Hematopoietic multipotent progenitor cell (in vitro differentiated cells): ENCODE measurements at places on chromosomes 2 and 18. TPM values are rescaled to one million over a fixed set of nuclear protein-coding genes. Genes with fewer than 3 reads are reported as not detected.

DNA sequence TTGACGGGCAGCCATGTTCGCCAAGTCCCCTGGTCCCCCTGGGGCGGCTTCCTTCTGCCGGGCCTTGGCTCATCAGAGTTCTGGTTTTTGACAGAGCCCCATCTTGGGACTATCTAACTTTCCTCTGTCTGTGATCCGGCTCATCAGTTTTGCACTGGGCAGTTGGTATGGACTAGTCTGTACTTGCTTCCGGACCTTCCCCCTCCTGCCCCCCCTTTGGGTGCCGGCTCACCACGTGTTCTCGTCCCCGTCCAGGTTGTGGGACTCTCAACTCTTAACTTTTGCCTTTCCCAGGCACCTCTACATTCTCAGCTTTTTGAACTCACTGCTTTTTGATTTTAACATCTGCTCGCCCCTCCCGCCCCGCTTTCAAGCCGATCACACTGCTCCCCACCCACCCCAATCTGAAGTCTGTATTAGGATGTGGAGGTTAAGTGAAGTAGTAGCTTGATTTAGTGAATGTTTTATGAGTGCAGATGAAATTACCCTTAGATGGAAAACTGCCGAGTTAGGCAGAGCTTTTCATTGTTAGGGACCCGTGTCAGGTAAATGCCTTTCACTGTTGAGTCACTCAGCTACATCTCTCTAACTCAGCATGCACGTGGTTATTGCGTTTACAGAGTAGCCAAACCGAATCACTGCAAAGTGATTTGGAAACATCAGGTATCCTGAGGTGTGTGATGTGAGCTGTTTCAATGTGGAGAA, 874 bp downstream of the WDR43 start:
- DNase-seq, result peak; percentile 32

DNA sequence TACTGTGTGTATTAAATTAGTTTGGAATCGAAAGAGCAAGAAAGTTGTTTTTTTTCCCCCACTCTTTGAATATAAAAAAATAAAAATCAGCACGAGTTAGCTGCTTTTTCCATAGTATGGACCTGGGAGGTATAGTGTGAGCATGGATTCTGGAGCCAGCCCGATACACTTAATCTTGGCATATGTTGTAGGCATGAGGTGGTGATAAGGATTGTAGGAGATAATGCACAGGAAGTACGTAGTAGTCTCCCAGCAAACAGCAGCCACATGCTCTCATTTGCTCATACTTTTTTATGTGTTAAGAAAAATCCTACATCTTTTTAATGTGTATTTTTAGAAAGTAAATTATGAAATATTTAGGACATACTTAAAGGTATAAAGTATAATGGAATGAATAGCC, 2.1 kb upstream of the DNAJC27 start:
- DNase-seq, result no peak

- DNase-seq, result no peak
These were observed 516.4 kb downstream of the ZEB2 start for GRCh38 chr2:144003460-144004075.

GRCh38 chr18:54020966-54021365, 203.5 kb downstream of the MBD2 start:
- no peak for DNase-seq

GRCh38 chr2:66489436-66489835, 54.5 kb downstream of the MEIS1 start:
- no peak for DNase-seq

DNA sequence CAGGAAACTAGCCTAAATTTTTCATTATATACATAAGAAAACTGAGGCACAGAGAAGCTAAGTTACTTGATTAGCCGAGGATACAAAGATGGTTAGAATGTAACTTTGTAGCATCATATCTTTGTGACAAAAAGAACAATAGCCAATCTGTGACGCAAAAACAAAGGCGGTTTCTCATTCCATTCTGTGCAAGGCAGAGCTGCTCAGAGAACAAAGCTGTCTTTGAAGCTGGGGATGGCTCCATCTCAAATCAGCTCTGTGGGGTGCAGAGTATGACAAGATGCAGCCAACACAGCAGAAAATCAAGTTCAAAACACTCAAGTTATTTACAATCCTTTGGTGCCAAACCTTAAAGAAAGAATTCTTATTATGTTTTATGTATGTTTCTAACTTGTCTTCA, 81.9 kb upstream of the VWC2L start:
- DNase-seq, result no peak

DNA sequence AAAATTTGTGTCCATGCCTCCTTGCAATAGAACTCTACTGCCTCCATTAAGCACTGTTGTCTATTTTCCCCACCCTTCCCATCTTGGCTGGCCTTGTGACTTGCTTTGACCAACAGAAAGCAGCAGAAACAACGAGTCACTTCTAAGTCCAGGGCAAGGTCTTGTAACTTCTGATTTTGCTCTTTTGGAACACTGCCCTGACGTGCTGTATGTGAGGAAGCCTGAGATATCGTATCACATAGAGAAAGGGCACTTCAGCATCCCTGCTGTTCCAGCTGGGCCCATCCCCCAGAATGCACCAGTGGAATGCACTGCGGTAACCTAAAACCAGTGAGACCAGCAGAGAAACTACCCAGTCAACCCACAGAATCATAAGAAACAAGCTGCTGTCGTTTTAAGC, 28.1 kb downstream of the NCKAP1 start:
- no peak for DNase-seq

Gene ZNF804A
- total RNA-seq, result 4.6 TPM

Gene GALR1
- total RNA-seq, result under 0.01 TPM

GRCh38 chr2:39335930-39336329, 92.2 kb upstream of the CDKL4 start:
- DNase-seq, result no peak

- no peak for DNase-seq
These were observed 121.5 kb downstream of the LPIN1 start for GRCh38 chr2:11867926-11868325.

- no peak for DNase-seq
These were observed 36.2 kb upstream of the CNGA3 start for GRCh38 chr2:98310010-98310409.

DNA sequence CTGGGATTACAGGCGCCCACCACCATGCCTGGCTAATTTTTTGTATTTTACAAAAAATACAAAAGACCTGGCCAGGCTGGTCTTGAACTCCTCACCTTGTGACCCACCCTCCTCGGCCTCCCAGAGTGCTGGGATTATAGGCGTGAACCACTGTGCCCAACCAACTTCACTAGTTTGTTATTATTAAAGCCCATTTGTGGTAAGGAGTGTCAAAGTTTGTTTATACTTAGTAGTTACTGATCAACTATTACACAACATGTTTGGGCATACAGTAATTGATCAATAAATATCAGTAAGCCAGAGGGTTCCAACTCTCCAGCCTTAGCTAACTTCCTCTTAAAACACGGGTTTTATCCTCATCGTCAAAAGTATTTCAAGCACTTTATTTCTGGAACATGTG, 67.5 kb upstream of the ZNG1B start:
- no peak for DNase-seq

DNA sequence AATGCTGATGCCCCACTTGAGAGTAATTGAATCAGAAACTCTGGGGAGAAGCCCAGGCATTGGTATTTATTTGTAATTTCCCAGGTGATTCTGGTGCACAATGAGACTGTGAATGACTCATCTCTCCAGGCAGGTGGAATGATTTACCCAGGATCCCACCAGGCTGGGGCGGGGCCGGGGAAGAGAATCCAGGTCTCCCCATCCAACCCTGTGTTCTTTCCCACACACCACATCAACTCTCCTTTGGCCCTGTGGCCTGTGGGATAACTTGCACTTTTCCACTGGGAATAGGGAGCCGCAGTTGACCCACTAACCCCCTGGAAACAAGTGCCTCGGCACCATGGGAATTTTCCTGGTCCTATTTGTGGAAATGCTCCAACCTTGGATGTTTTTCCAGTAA, 409.8 kb downstream of the ZNF521 start:
- DNase-seq, result no peak

DNA sequence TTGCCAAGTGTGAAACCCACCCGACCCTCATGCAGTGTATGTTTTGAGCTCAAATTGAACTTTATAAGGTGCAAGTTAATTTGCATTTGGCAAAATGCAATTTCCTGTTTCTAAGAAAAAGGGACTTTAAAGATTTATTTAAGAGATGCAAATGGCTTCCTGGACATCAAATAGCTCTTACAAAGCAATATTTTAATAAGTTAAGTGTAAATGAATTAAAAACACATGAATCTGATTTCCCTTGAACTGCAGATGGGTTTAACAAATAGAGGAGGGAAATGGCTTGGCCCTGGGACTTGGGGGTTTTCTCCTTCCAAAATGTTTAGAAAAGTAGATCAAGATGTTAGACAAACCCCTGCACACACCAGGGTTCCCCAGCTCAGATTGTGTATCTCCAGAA, 116.0 kb downstream of the EN1 start:
- DNase-seq, result no peak

Gene CYP26B1
- 0.81 TPM for total RNA-seq

- DNase-seq, result no peak
These were observed 636.3 kb downstream of the TRIB2 start for GRCh38 chr2:13353083-13353482.

DNA sequence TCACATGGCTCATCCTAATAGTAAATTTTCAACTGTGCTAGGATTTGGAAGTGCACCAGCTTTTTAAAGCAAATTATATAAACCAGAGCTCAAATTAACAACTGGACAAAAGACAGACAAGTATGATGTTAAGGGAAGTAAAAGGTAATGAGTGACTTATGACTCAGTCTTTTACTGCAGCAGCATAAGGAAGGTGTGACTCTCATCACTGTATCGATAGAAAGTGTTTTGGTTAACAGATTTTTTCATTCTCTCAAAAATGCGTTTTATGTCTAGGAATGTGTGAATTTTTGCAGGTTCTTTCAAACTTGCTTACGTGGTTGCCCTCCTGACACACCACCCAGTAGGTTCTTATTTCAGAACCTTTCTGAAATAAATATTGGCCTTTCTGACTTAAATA, 244.2 kb upstream of the BOD1L2 start:
- no peak for DNase-seq

DNA sequence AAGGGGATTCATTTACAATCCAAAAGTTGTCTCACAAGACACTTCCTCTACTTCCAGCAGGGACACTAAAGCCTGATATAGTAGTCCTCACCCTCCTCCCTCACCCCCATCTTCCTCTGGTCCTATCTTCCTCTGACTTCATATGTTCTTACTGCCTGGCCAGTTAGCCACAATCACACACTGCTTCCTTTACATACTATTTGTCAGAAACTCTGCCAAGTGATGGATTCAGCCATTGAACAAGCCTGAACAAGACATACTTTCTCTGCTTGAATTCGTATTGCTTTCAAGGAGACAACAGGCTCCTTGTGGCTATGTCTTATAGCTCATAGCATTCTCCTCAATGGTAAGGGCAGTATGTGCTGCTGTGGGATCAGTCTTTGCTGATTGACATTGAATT, 672.2 kb downstream of the BCL11A start:
- no peak for DNase-seq

Gene ASIC4
- 0.27 TPM for total RNA-seq

GRCh38 chr2:120778244-120778643, 42.6 kb downstream of the GLI2 start:
- DNase-seq, result no peak

Gene SPP2
- not detected for total RNA-seq

DNA sequence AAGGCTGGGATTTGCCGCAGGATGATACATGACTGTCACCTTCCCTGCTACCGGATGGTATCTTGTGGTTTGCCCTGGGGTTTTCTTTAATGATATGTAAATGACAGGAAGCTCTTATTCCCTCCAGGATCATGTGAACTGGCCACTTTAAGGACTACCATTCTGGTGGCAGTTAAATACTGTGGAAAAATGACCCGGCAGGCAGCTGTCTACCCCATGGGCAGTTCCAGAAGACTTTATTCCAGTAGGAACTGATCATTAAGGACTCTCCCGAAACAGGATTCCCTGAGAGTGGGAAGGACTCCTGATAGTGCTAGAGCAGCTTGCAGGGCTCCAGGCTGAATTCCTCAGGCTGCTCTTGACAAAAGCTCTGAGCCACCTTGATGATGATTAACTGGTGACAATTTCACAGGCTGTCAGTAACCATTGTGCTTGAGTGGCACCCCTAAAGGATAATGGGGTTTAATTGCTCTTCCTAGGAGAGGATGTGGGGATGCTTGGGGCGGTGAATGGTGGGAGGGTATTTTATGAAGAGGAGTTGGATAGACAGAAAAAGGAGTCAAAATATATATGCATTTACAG, 212.0 kb downstream of the CPS1 start:
- no peak for DNase-seq
